ENCODE measurements at places on chromosomes 7 and 10.

DNA sequence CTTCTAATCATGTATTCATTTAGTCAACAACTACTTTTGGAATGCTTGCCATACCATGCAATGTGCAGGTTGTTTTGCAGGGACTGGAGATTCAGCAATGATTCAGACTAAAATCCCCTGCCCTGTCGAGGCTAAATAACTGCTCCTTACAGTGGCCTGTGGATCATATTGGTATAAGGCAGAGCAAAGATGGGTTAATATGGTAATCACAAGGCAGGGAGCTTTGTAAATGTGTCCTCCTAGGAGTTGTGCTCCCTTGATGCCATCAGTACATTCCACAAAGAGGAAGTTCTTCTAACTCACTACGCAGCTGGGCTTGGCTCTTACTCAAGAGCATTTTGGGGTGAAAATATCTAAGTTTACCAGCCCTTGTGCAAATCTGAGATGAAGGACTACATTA is 614 bp upstream of the IFIT2 start:
- no peak for DNase-seq

- DNase-seq: no peak
Measured at GRCh38 chr10:11539191-11539868, 72.1 kb downstream of the USP6NL start.

DNA sequence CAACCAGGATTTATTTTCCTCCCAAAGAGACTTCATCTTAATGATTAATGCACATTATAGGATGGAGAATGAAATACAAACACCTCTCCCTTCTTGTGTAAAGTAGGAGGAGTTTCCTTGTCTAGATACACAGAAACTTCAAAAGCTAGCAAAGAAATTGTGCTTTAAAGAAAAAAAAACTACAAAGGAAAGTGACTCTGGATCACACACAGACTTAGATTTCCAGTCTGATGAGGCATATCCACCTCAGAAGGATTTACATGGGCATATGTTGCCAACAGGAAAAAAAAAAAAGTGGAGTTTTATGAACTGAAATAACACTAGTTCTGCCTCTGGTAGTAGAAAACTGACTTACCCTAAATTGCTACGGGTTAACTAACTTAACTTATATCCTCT is 449.6 kb downstream of the KCNMA1 start:
- no peak for DNase-seq

DNA sequence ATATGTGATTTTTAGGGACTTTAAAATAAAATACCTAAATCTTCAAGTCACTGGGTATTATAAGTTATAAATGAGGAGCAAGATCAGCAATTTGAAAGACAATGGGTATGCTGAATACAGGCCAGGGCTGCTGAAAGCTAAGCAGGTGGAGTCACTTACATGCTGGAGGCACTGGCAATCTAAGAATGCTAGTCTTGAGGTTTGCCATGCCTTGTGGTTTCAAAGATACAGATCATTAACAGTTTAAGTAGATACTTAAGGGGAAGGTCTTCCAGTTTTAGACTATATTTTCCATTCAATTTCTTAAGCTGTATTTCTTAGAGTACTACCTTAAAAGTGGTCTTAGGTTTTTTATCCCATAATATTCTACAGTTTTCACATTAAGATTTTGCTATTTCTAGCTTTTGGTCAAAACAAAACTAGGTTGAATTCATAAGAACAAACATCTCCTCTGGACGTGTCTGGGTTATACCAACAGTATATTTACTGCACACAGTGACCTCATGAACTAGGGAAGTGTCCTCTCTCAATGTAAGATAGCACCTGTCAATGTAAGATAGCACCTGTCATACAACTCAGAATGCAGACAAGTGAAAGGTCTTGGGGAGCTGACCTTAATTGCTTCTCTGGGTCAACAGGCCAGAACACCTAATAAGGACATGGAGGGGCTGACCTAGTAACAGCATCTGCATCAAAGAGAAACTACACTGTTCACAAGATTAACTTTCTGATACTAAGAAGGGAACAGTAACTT is 2.0 kb downstream of the SRI start:
- no peak for DNase-seq

GRCh38 chr7:116683786-116684185 is 11.8 kb downstream of the MET start:
- DNase-seq: no peak

DNA sequence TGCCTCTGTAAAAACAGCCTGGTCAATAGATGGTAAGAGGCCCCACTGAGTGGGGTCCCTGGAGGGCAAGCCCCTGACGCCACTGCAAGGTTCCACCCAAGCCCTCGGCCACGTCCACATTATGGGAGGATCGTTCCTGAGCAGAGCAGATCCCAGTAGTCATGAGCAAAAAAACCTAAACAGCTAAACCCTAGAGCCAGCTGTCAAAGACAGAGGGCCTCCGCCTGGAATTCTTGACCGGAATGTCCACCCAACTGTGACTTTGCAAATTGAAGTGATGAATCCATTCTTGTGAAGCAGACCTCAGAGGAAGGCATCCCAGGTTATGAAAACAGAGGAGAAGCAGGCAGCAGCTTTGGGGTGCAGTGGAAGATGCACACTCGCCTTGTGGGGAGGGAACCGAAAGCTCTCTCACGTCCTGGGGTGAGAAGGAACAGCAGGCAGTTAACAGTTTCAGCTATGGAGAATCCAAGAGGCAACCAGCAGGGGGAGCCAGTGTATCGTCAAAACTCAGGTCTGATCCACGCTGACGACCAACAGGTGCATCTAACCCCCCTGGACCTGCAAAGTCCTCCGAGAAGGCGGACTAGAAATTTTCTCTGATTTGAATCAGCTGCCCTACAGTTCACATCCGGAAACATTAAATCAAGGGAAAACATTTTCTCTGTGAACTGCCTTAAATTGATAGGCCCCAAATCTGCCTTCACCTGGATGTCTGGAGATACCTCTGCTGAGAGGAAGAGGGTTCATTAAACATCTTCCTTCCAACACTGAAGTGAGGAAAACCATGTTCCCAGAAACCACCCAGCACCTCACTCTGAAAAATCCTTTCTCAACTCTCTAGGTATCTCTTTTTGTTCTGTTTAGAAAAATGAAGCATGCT is 139.1 kb upstream of the PFKP start:
- DNase-seq: no peak

DNA sequence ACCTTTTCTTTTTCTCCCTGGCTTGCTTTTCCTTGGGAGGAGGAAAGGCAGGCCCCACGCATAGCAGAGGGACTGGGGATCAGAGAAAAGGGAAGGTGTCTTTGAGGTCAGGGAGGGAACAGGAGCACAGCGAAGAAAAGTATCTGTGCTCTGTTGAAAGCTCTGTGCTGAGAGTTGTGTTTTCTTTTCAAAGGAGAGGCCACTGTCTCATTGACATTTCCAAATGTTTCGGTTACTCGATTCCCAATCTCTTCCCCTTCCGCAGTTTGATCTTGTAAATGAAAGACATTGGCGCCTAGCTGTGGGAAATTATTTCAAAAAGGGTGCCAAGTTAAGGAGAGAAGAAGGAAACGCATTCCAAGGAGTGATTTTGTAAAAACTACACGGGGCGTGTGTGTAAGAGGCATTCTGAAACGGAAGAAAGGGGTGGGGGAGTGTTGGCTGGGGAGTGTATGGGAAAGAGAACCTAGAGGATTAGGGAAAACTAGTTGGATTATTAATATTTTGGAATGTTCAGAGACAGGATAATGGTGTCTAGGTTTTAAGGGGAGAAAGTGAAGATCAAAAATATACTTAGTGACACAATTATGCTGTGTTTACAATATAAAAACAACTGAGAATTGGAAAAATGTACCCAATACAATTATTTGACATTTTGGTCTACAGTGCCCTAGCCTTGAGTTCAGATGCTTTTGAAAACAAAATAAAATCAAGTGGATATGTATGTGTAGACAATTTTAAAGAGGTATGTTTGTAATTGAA is 708 bp downstream of the KLHDC10 start:
- DNase-seq: no peak

DNA sequence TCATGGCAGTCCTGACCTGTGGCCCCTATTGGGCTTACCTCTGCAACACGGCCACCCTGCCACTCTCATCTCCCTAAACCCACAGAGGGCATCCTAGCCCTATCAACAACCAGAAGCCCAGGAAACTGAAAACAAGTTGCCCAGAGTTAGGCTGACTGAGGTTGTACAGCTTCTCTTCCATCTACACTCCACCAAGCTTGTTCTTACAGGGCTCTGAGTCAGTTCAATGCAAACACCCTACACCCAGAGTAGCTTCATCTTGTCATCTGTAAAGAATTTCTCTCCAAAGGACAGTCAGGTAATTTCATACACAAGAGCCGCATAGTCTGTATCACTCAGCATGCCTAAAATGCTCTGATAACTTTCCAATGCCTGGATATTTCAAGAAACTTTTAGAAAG is 175.4 kb downstream of the ARID5B start:
- no peak for DNase-seq

GRCh38 chr7:7434329-7434728 is 101.3 kb downstream of the COL28A1 start:
- no peak for DNase-seq

Data from effector CD8-positive, alpha-beta T cell (primary cell).